Lower leg skin (tissue), 4 donors: ENCODE measurements at places on chromosomes 5 and 9.

- DNase-seq: no peak
Observed at GRCh38 chr9:92440751-92441046, 16.4 kb upstream of the OMD start.

- DNase-seq: no peak
Observed at GRCh38 chr9:136132512-136133050, 13.9 kb upstream of the TMEM250 start.

- no peak for DNase-seq
Observed at GRCh38 chr5:91166059-91166807, 216.9 kb downstream of the ARRDC3 start.

GRCh38 chr9:114307899-114308267 is 15.0 kb upstream of the ORM1 start:
- no peak for DNase-seq

- no peak for DNase-seq
Observed at GRCh38 chr5:113035096-113035495, 58.5 kb downstream of the DCP2 start.

GRCh38 chr5:4180703-4181102 is 585.1 kb downstream of the IRX1 start:
- no peak for DNase-seq

DNA sequence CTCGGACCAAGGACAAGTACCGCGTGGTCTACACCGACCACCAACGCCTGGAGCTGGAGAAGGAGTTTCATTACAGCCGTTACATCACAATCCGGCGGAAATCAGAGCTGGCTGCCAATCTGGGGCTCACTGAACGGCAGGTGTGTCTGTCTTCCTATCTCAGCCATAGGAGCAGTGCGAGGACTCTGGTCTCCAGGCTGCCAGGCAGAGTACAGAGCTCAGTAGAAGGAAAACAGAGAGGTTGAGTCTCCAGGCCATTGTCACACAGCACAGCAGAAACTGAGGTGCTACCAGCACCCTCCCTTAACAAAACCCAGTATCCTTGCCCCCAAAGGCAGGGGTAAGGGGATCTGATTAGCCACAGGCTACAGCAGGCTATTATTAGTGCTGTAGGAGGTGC is 7.1 kb upstream of the SLC6A7 start:
- DNase-seq: no peak

- no peak for DNase-seq
Observed at GRCh38 chr5:10600626-10601245, 36.9 kb downstream of the ANKRD33B start.

DNA sequence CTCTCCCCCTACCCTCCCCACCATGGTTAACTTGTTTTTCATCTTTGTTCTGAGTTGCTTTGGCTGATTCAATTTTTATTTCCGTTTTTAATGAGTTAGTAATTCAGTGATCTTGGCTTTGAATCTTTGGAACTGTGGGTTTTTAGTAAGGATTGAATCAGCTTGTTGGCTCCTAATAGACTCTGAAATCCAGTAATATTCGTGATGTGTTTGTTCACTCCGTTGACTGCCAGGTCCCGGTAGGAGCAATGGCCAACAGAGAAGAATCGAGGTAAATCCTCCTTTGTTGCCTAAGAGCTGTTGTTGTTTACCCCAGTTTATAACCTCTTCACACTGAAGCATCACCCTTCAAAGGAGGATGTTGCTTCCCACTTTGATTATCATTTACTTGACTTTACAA is 92.7 kb downstream of the PCSK1 start:
- DNase-seq: no peak

GRCh38 chr9:133793471-133793870 is 55.3 kb upstream of the SARDH start:
- no peak for DNase-seq

- no peak for DNase-seq
Observed at GRCh38 chr5:161420521-161420920, 126.0 kb downstream of the GABRB2 start.

DNA sequence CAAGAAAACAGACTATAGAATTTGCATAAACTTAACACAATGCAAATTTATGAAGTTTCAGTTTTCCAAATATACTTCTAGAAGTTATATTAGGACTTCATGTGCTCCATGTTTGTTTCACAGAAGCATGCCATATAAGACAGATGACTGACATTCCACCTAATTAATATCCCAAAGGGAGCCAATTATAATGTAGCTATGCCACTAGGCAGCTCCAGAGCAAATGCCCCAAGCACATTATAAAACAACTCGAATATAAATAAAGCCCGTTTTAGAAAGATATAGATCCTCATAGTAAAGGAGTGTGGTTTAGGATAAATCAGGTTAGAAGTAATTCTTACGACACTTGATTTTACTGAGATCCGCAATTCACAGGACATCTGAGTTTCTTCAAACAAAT is 8.9 kb downstream of the DROSHA start:
- DNase-seq: no peak

- no peak for DNase-seq
Observed at GRCh38 chr5:153569036-153569435, 78.6 kb downstream of the GRIA1 start.

DNA sequence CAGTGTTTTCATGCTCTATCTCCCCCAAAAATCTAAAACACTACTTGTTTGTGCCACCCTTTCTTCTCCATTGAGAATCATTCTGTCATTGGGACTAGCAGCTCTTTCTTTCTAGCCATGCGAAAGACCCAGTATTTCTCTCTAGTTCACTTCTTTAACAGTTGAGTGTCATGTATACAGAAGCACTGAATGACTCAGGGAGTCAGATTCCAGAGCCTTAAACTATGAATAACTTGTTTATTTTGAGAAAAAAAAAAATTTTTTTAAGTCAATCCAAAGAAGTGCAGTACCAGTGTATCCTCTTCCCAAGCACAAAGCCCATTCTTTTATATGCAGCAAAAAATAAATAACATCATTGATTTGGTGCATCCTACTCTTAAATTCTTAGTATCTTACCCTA is 415.4 kb upstream of the GRAMD2B start:
- no peak for DNase-seq

GRCh38 chr5:171840066-171840465 is 54.4 kb downstream of the SMIM23 start:
- DNase-seq: no peak
